ENCODE measurements at places on chromosomes 2 and 18.

DNA sequence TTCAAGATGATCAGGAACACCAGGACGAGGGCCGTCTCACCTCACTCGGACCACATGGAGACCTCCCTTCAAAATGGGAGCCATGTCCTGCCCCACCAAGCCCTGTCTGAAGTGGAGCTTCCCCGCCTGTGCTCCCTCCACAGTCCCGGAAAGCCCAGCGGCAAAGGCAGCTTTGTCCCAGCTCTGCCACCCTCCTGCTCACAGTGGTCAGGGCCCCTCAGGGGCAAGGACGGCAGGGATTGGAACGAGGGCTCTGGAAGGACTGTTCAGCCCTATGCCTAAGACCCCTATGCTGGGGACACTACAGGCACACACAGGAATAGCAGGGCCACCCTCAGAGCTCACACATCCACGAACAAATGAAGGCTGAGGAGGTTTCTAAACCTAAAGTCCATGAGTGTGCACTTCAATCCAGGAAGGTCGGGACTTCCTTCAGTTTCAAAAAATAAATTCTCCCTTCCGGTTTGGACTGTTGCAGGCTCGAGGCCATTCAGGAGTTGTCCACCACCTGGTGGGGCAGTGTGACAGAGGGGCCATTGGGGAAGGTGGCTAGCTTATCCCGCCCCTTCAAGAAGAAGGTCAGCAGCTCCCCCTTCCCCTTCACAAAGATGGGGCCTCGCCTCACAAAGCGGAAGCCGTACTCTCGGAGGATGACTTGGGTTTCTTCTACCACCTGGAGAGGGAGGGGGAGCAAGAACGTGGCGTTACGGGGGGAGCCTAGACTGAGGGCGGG lies 26.4 kb downstream of the CENPO start:
- no peak for DNase-seq

DNA sequence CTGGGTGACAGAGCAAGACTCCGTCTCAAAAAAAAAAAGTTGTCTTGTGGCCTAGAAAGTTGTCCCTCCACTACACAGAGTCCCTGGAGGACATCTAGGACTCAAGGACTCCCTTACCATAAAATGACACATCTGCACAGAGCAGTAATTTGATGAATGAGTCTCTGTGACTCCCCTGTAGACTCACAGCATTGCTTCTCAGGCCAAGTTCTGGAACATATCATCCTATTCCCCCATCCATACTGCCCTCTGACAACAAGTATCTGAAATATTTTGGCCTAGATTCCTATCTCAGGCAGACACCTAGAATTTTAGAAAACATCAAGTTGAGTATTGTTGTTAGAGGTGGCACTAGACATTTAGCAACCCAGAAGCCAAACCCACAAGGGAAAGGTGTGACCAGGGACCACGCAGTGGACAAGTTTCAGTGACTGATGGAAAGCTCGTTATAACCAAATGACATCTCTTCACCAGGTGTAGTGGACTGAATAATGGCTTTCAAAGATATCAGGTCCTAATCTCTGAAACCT lies 97.9 kb upstream of the ATP8B1 start:
- no peak for DNase-seq

- no peak for DNase-seq
These were observed 63.7 kb downstream of the EIPR1 start for GRCh38 chr2:3313781-3314375.

DNA sequence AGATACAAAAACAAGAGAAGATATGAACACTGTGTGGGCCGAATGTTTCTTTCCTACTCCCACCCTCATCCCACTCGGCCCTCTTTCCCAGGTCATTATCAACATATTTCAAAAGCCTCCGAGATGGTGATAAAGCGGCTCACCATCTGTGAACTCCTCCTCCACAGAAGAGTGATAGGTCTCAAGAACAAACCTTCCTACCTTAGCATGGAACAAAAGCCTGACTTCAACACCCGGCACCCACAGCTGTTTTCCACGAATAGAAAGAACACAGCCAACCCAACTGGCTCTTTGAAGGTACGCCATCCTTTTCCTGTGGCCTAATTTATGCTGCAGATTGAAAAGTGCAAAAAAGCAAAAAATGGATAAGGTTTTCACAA lies 28.8 kb downstream of the BCL2 start:
- DNase-seq = peak; percentile 67

All from CD4-positive, alpha-beta T cell treated with Interleukin-2 at 100 ng/mL for 4 hours (primary cell).